ENCODE measurements at places on chromosomes 11 and 22.
A peak's percentile ranks its signal among the peaks of the same experiment; 100 is the strongest.

DNA sequence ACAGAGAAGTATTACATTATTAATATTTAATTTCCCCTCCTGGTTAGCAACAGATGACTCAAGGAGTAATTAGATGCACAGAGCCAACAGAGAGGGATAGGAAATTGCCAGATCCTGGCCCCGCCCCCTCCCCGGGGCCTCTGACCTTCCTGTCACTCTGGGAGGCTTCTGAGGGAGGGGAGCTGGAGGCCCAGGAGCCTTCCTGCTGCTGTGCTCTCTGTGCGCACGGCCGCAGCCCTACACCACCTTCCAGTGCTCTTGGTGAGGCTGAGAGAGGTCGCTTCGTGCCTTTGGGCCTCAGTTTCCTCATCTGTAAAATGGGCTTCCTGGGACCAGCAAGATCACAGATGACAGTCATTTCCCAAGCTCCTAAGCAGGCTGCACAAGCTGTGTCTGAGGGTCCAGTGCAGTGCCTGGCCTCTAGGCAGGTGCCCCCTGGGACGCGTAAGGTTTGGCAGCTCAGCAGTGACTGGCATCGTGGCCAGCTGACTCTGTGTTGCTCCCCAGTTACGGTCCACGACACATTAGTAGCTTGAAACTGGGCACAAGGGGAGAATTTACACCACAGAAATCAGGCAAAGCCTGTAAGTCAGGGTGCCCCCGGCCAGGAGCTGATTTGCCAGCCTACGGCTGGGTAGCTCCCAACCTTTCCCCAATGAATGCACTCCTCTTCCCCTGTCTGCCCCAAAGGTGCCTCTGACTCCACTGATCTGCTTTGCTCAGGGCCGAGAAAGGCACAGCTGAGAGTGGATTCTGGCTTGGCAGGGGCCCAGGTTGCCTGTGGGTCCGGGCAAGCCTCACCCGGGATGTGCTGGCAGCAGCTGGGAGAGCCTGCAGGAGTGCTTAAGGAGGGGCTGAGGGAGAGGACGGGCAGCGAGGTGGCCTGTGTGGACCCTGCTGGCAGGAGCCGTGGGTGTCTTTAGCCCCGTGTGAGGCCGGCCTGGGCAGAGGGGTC, 2.3 kb downstream of the ADORA2A start:
- no peak for DNase-seq

- no peak for DNase-seq
These were observed 12.5 kb downstream of the APLNR start for GRCh38 chr11:57224537-57224936.

- DNase-seq, result no peak
These were observed 3.8 kb downstream of the CSNK1E start for GRCh38 chr22:38313384-38313955.

- DNase-seq, result no peak
These were observed 340.4 kb upstream of the NCAM1 start for GRCh38 chr11:112620621-112621394.

DNA sequence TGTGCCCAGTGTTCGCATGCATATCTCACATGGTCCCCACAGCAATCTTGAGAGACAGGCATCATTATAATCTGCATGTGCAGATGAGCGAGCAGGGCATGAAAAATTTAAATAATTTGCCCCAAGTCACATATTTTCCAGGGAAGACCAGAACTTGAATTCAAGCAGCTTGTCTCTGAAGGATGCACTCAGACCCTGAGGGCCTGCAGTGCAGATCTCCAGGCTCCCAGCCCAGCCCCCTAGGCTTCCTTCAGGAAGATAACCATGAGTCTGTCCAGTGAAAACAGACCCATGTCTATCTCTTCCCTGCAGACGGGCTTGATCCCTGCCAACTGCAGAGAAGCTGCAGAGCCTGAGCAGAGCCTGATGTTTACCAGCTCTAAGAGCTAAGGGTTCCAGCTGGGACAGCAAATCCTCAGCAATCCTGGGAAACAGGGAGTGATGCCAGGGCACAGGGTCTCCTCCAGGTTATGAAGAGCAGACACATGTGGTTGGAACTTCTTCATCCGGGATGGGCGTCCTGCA, 55.1 kb downstream of the NAV2 start:
- no peak for DNase-seq

- DNase-seq, result no peak
These were observed 10.4 kb upstream of the CACNA1I start for GRCh38 chr22:39560127-39560526.

- DNase-seq, result no peak
These were observed 640.2 kb upstream of the KIRREL3 start for GRCh38 chr11:127640561-127641451.

DNA sequence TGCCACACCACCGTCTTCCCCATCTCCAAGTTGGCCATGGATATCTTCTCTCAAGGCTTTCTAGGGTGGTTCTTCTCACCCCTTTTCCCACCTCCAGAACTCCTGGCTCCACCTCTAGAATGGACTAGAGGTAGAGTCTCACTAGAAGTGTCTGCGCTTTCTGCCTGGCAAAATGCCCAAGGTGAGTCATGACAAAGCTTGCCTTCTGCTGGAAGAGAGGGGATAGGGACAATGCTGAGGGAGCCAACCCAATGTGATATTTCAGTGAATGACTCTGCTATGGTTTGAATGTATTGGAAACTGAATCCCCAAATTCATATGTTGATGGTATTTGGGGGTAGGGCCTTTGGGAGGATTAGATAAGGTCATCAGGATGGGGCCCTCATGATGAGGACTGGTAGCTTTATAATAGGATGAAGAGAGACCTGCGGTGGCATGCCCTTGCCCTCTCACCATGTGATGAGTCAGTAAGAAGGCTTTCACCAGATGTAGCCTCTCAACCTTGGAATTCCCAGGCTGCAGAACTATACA, 4.1 kb upstream of the CD82 start:
- no peak for DNase-seq

GRCh38 chr11:115706626-115707135, 202.5 kb upstream of the CADM1 start:
- no peak for DNase-seq

- DNase-seq, result no peak
These were observed 97.4 kb upstream of the IGLL5 start for GRCh38 chr22:22789922-22790845.

DNA sequence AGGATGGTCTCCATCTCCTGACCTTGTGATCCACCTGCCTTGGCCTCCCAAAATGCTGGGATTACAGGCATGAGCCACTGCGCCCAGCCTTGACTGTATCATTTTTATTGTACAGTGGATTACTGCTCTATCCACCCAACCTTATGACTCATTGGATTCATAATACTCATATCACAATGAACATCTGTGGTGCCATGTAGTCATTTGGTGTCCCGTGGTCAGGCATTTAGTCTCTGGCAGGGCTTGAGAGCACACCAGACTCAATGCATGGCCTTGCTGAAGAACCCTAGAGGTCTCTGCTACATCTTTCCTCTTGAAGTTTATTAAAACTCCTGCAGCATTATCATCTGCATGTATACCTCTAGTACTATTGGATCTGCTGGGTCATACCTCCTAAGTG, 98.0 kb upstream of the LDLRAD3 start:
- DNase-seq, result no peak

DNA sequence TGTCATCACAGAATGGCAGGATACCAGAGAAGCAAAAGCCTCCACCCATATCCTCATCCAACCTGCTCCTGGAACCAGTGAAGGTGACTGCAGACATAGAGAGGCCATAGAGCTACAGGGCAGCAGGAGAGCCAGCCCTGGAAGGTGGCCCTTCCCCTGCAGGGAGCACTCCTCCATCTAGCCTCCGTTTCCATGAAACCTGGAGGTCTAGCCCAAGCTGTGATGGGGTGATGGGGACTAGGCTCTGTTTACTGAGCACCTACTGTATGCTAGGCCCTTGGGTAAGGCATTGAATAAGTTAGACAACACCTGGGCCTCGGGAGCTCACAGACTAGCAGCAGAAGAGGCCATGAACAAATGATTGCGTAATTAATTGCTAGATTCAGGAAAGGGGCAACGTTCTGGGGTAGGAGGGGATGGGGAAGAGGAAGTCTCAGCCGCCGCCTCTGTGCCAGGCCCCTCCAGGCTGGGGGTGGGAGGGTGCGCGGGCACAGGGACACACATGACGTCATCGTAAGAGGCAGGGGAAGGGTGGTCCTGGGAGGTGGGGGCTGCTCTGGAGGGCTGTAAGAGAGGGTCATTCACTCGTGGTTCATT, 784 bp upstream of the SYNGR1 start:
- no peak for DNase-seq

DNA sequence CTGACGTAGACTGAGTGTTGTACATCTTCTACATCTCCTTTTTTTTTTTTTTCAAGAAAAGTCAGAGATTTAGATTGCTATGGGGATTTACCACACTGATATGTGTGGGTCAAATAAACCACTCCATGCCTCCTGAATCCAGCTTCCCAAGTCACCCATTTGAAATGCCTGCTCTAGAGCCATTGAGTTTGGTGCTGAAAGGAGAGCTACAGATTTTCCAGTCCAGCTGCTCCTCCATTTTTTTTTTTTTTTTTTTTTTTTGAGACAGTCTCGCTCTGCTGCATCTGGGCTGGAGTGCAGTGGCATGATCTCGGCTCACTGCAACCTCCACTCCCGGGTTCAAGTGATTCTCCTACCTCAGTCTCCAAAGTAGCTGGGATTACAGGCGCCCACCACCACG, 115.2 kb upstream of the TIMP3 start:
- no peak for DNase-seq

GRCh38 chr11:82046778-82047177, 686.9 kb downstream of the FAM181B start:
- DNase-seq, result no peak

DNA sequence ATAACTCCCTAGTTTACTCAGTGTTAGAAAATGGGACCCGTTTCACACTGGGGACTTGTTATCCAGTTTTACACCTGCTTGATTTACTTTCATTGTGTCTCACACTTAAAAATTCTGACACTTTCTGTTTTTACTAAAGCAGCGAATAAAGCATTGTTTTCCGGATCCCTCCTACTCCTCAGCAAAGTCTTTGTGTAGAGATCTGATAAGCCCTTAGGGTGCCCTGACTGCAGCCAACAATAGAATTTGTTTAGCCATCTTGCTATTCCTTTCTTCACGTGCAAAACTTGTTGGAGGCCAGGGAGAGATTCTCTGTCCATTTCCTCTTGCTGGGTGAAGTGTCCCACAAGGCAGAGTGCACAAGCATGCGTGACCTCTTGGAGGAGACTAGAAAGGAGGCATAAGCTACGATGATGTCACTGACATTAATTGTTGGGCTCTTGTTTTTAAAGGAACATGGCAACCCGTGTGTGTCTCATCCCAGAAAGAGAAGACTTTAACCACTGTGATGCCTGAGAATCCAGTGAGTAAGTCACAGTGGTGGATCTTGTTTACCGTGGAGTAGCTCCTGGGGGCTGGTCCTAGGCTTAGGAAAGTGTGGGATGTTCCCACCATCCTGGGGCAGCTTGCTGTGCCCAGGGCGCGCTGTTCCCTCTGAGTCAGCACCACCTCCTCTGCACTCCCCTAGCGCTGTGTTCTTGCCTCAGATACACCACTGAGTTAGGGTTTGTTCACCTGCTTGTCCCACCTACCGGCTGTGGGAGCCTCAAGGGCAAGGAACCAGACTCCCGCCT, 27.7 kb downstream of the MICAL2 start:
- DNase-seq, result no peak

DNA sequence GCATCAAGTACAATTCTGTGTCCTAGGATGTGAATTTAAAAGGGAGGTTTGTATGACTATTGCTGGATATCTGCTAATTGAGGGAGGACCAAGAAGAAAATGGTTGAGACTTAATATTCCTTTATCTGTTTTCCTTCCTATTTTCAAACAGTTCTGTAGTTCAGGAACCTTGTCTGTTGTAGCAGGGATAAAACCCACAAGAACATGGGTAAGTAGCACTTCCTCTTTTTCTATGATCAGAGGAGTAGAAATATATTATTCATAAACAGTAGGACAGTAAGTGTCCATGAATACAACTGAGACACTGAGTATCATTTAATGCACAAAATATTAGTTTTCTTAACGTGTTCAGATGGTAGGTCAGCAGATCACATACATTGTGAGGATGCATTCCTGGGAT, 7.6 kb downstream of the MS4A3 start:
- no peak for DNase-seq

DNA sequence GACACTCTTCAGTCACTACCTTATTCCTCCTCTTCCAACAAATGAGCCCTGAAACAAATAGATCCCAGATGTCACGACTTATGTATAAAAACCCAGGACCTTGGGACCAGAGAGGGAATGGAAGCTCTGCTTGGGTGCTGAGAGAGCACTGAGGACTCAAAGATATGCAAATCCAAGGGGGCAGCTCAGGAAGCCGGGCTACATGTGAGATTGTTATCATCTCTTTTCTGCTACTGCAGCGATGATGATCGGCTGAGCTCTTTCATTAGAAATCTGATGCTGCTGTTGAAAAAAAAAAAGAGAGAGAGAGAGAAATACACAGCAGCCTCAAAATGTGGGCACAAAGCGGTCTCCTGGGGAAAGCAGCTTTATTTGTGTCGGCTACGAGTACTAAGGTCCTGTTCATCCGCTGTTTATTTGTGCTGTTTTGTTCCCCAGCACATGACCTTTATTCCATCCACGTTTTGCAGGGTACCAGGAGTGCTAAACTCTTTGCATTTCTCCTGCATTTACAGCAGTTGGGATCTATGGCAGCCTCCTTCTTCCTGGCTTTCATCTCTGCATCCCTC, 120.2 kb downstream of the TRIM29 start:
- no peak for DNase-seq

GRCh38 chr11:31045335-31045734, 324.2 kb downstream of the DCDC1 start:
- no peak for DNase-seq

DNA sequence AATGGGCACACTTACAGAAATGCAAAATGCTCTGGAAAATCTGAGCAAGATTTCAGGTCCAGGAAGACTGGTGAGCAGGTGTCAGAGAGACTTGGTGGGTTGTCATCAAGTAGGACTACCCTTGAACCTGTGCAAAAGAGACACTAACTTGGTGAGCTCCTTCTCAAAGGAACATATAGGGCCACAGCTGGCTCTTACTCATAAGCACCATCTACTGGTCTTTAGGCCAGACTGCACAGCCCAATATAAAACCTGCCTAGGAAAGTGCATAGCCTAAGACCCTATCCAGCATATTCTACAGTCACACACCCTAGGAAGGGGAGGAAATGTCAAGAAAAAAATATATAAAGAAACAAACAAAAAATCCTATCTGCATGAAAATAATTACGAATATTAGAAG, 18.2 kb upstream of the OR10W1 start:
- no peak for DNase-seq

GRCh38 chr11:11636671-11637070, 14.9 kb upstream of the GALNT18 start:
- no peak for DNase-seq

DNA sequence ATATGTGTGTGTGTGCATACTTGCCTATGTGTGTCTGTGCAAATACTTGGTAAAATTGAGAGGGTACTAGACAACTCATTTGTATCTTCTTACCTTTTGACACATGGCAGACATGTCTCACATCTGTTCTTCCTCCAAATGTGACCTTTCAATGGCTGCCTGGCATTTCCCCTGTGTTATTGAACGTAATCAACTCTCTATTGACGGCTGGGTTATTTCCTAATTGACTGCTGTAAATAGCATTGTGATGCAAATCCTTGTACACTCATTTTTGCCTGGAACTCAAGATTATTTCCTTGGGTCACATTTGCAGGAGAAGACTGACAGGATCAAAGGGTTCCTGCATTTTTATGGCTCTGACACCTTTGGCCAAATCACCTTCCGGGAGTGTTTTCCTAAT, 37.4 kb downstream of the KCNQ1 start:
- no peak for DNase-seq

GRCh38 chr11:98036810-98037209, 983.9 kb upstream of the CNTN5 start:
- DNase-seq, result no peak

GRCh38 chr11:65932558-65932919, 12.7 kb upstream of the TSGA10IP start:
- DNase-seq, result no peak

GRCh38 chr11:113875234-113876073, at the start of gene USP28:
Gene USP28, minus strand, starts transcription at chr11:113875572. Its CDS starts 71 bp downstream, at chr11:113875501.
- peak; percentile 62 for DNase-seq
